ENCODE measurements at places on chromosomes 13 and 19. TPM values are rescaled to one million over a fixed set of nuclear protein-coding genes. Genes with fewer than 3 reads are reported as not detected.

- DNase-seq = no peak
These were observed 21.5 kb downstream of the SHC2 start for GRCh38 chr19:439167-439900.

DNA sequence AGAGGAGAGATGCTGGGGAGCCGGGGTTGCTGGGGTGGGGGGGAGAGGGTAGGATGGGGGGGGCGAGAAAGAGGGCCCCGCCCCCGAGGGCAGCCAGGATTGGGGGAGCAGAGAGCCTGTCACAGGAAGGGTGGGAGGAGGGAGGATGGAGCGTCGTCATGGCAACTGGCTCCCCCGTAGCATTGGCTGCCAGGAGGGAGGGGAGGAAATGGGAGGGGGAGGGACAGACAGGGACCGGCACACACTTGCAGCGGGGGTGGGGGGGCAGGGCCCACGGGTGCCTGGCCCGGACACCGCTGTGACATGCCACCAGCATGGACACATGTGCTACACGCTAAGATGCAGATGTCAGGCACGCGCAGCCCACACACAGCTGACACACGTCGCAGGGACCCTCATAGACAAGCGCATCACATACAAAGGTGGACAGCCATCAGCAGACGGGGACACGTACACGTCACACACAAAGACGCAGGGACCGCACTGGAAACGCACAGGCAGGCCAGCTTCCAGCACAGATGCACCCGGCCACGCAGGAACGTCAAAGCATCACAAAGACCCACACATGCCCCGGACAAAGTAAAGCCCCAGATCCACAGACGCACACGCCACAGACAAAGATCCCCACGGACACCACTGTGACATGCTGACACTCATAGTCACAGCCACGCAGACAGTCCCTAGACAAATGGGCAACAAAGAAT, at the start of gene LMTK3:
Gene LMTK3, minus strand, starts transcription at position 36 of the 704 bp plus-strand sequence. CDS start 259 bp downstream, outside the sequence.
- DNase-seq = peak; percentile 56

GRCh38 chr13:20431080-20431479, 94.6 kb downstream of the CRYL1 start:
- DNase-seq = no peak

GRCh38 chr19:14562660-14563589, 8.9 kb downstream of the NDUFB7 start:
- no peak for DNase-seq

GRCh38 chr19:47421844-47422395, 2.6 kb upstream of the MEIS3 start:
- DNase-seq = no peak

GRCh38 chr13:57424379-57424778, 207.2 kb upstream of the PCDH17 start:
- no peak for DNase-seq

DNA sequence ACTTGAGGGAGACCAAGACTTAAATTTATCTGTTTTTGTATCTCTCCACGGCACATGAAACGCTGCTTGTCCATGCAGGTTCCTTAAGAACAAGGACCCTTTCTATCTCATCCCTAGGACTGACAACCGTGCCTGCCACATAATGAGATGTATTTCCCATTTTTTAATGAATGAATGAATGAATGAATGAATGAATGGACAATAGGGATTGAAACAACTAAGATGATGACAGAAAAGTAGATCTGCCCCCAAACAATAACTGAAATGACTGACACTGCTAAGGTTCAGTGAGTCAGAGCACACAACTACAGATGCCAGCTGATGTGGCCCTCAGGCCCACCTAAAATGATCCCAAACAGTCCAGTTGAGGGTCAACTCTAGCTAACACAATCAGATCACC, 69.8 kb downstream of the USP12 start:
- no peak for DNase-seq

DNA sequence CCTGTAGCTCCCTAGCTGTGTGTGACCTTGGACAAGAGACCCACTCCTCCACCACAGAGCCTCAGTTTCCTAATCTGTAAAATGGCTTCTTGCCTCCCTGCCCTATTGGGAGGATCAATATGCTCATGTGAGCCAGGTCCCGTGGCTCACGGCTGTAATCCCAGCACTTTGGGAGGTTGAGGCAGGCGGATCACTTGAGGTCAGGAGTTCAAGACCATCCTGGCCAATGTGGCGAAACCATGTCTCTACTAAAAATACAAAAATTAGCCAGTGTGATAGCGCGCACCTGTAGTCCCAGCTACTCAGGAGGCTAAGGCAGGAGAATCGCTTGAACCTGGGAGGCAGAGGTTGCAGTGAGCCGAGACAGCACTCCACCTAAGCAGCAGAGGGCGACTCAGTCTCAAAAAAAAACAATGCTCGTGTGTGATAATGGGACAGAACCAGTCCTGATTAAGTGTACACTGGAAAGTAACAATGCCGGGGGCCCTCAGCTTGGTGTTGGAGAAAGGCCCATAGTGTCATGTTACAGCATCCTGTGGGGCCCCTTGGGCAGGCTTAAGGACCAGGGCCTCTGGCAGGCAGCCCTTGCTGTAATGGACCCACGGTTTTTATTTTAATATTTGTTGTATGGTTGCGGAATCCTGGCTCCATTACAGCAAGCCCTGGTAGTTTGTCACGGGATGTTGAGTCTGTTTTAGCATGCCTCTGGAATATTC, 6.8 kb downstream of the RPS11 start:
- DNase-seq = peak; percentile 81

- no peak for DNase-seq
These were observed 44.3 kb downstream of the MUC16 start for GRCh38 chr19:8965887-8966286.

DNA sequence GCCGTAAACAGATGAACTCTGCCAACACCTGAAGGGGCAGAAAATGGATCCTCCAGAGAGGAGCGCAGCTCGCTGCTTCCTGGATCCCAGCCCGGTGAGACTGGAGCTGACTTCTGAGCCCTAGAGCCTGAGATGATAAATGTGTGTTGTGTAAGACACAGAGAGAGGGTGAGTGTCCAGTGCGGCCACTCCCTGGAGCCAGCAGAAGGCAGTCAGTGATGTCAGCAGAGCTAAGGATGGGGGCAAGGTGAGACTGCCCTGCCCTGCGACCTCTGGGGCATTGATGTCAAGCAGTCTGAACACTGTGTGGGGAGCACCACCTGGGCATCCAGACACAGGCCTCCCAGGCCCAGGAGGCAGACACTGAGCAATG, 9.7 kb upstream of the SLC35E1 start:
- DNase-seq = peak; percentile 23

- no peak for DNase-seq
These were observed 335.4 kb upstream of the PCDH20 start for GRCh38 chr13:61751039-61751438.

GRCh38 chr19:40236366-40236765, 9.9 kb upstream of the CCNP start:
- DNase-seq = no peak

DNA sequence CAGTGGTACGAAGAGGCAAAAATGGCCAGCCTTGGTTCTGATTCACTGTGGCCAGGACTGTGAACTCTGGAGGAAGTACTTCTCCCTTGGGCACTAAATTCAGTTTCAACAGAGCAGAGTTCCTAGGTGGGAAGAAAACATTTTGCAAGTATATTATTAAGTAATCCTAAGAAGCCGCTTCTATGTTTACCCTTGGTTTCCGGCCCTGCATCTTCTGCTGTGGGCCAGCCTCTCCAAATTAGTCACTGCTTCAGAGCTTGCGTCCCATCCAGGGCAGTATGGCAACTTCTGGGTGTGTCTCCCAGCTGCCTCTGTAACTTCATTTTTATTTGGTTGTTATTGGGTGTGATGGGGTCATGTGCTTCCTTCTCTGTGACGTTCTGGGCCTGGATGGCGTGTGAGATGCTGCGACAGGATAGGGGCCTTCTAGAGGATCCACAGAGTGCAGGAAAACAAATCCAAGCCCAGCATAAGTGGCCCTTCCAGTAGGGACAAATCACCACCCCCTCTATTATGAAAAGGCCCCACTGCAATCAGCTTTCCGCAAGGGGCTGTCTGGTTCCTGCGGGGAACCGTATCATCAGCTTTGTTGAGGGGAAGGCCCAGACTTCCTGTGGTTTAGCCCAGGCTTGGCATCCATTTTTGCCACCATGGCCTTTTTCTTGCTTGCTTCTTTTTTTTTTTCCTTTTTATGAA, 55.1 kb upstream of the C1QTNF9 start:
- no peak for DNase-seq

DNA sequence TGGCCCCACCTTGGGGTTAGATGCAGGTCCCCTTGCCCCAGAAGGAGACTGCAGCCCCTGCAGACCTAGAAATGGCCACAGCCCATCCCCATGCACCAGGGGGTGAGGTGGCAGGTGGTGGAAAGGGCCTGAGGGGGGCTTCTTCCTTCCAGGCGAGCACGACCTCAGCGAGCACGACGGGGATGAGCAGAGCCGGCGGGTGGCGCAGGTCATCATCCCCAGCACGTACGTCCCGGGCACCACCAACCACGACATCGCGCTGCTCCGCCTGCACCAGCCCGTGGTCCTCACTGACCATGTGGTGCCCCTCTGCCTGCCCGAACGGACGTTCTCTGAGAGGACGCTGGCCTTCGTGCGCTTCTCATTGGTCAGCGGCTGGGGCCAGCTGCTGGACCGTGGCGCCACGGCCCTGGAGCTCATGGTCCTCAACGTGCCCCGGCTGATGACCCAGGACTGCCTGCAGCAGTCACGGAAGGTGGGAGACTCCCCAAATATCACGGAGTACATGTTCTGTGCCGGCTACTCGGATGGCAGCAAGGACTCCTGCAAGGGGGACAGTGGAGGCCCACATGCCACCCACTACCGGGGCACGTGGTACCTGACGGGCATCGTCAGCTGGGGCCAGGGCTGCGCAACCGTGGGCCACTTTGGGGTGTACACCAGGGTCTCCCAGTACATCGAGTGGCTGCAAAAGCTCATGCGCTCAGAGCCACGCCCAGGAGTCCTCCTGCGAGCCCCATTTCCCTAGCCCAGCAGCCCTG, 4.2 kb upstream of the F10 start:
- no peak for DNase-seq

Gene CABP5
- not detected for polyA plus RNA-seq

Gene CPT1C
- 56.1 TPM for polyA plus RNA-seq

Gene FCAR
- not detected for polyA plus RNA-seq

Gene PRSS57
- polyA plus RNA-seq = not detected

Gene CYP2A6
- polyA plus RNA-seq = not detected

Gene DPF1
- polyA plus RNA-seq = 6.3 TPM

Gene GDF15
- 43.5 TPM for polyA plus RNA-seq

Gene KLF1
- polyA plus RNA-seq = not detected

Gene NLRP7
- not detected for polyA plus RNA-seq

Gene GFY
- polyA plus RNA-seq = not detected

Gene KLK6
- polyA plus RNA-seq = not detected

Gene CGB3
- polyA plus RNA-seq = not detected
